ENCODE measurements at places on chromosomes 7 and 10.

- DNase-seq: no peak
These were observed 285.8 kb downstream of the CAMK1D start for GRCh38 chr10:12635127-12635541.

DNA sequence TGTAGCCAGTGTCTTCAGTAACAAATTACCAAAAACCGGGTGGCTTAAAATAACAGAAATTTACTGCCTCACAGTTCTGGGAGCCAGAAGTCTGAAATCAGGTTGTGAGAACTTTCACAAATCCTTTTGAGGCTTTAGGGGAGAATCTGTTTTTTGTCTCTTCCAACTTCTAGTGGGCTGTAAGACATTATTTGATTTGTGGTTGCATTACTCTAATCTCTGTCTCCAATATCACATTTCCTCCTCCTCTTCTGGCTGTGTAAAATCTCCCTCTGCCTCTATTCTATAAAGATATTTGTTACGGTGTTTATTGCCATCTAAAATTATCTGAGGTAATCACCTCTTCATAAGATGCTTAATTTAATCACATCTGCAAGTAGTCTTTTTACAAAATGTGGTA lies 1039.6 kb upstream of the LRRN3 start:
- no peak for DNase-seq

DNA sequence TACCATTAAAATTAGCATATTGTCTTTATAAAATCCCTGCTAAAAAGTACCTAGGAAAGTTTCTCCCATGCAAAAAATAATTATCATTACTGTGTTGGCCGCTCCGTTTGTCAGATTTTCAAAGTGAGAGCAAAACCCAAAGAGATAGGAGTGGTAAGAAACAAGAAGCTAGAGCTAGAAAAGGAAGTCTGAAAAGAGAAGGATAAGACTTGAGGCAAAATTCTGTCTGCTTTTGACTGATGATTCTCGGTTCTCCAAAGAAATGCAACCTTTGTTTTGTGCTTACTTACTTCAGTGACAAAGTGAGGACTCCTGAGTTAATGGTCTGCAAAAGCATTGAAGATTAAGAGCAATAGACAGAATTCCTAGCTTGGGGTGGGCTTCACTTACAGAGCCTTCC lies 33.3 kb upstream of the CAPZA2 start:
- DNase-seq: no peak

DNA sequence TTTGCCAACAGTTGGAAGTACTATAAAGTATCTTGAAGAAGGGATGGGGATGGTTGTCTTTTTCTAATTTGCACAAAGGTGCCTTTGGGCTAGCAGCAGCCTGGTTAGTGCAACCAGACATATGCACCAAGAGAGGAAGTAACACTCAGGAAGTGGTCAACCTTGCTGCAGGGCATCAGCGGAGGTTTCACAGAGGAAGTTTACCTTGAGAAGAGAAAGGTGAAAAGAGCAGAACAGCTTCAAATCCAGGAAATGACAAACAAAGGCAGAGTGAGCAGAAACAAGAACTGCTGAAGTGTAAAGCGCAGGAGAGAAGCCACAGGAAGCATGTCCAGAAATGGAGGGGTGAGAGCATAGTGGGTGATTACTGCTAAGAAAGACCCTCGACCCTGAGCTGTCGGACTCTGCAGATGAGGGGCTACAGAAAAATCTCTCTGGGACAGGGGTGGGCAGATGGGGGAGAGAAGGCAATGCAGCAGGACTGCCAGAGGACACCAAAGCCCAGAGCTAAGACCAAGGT lies 66.9 kb downstream of the STK17A start:
- no peak for DNase-seq

DNA sequence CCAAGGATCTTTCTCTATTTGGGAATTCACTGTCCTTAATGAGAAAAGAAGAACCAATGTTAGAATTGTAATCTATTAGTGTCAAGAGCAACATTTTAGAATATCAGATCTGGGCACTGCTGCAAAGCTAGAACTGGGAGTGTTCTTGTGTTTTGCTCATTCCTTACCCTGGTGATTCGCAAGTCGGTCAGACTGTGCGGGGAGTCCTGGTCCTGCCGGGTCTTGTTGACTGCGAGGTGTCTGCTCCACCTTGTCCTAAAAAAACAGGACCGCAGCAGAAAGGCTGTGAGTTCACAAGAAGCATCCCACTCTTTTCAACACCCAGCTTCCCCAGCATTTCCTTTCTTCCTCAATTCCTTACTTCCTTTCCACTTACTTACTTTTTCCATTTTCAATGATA lies 79.0 kb downstream of the GRB10 start:
- no peak for DNase-seq

DNA sequence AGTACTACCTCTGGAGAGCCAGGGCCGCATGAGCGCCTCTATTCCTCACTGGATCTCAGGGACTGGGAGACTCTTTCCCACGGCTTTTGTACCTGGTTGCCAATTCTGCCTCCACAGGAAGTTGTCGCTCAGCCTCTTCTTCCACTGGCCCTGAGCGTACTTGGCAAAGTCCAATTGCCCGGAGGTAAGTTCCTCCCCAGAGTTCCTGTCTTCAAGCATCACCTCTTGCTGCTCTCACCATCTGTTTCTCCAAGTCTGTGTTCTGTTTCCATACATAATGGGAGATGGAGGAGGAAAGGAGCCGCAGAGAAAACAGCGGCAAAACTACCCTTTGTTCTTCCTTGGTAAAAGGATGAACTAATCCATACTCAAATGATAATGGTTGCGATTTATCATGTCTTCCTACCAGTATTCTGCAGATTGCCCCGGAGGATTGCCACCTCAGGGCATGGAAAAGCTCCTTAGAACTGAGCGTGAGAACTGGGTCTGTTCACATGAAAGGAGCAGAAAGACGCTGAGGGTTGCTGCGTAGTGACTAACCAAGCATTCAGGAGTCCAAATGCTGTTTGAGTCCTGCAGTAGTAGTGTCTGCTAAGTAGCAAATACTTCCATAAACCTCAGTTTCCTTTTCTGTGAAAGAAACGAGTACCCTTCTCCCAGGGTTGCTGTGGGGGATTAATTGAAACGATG lies 170.2 kb upstream of the GLI3 start:
- no peak for DNase-seq

DNA sequence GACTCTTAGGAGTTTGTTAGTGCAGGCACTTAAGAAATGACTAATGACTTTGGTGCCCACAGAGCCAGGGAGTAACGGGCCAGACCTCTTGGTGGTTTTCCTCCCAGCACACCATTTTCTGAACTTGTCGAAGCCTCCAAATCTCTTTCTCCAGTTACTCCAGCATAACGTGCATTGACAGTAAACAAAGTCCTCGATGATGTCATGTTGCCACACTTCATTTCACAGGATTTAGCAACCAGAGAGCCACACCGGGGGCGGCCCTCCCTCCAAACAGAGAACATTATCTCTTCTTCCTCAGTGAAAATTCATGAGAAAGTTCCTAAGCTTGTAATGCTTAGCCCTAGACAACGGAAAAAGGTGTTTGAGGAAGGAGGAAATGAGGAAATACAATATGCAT lies 4.0 kb upstream of the SVOPL start:
- no peak for DNase-seq

- DNase-seq: no peak
These were observed 8.6 kb downstream of the UPP1 start for GRCh38 chr7:48097521-48098231.

- DNase-seq: no peak
These were observed 124.1 kb downstream of the CUL2 start for GRCh38 chr10:34966040-34966439.

DNA sequence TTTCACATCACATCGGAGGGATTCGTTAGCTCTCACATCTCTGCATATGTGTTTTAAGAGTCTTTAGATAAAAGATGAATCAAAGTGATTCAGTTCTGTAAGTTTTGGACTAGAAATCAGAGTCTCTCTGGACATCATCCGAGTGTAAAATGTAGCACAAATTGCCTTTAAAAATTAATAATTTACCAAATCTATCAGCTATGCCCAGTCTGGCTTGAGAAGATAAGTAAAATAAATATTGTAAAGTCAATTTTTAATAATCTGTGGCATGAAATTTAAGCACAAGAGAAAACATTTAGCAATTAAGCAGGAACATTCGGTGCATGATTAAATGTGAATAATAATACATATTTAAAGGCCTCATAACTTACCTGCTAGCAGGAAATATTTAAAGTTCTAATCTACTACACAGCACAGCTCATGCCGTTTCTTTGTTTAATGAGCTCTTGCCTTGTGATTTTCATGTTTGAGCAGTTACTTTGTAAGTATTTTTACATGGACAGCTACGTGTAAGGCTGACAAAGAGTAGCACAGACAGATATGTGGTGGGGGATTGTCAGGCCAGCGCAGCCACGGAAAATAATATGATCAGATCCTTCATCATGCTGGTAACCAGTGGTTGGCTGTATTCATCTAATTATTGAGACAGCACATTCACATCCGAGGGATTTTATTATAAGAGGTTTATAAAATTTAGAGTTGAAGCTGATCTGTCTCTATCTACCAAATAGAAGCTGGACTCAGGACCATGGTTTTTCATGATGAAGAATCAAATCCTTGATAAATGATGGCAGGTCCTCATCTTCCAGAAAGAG lies 317.3 kb downstream of the ADARB2 start:
- DNase-seq: no peak

DNA sequence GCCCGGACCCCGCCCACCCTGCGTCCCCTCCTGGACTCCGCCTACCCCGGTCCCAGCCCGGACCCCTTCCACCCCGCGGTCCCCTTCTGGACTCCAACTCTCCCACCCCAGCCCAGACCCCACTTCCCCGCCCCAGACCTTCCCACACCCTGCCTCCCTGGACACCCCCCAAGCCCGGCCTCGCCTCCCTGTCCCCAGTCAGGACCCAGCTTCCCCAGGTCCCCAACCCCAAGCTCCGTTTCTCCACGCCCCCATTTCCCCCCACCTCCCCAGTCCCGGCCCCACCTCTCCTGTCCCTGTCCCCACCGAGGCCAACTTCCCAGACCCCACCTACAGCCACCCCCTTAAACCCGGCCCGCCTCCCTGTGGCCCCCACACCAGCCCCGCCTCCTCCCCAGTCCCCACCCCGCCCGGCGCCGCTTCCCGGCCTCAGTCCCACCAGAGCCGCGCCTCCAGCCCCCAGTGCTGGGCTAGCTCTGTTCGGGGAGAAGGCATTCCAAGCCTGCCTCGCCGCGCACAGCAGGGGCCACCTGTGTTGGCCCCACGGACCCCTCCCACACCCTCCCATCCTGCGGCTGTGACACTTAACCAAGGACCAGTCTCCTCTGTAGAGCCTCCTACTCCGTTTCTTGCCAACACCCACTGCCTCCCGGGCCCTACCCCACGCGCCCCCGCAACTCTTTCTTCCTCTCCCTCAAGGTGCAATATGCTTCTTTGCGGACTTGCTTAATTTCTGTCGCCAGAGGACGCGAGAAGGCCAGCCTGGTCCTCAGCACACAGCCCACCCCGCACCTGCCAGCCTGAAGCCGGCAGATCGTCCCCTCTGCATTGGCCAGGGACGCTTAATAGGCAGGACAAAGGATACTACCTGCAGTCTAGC lies 736 bp upstream of the ITIH5 start:
- no peak for DNase-seq

DNA sequence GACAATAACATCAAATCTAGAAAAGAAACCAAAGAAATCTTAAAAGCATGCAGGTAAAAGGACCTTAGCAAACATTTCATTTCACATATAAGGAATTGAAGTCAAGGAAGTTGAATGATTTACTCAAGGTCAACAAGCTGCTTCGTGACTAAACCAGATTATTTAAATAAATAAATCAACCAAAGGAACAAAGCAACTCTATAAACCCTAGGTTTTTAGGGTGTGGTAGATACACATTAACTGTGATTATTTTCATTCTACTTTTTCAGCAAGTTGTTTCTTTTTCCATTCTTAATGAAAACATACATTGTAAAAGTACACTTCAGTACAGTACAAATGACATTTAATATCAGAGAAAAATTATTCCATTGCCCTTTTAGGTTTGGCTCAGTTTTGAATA lies 382.0 kb upstream of the STEAP1 start:
- no peak for DNase-seq

- no peak for DNase-seq
These were observed 1.4 kb downstream of the HTRA1 start for GRCh38 chr10:122462533-122463465.

DNA sequence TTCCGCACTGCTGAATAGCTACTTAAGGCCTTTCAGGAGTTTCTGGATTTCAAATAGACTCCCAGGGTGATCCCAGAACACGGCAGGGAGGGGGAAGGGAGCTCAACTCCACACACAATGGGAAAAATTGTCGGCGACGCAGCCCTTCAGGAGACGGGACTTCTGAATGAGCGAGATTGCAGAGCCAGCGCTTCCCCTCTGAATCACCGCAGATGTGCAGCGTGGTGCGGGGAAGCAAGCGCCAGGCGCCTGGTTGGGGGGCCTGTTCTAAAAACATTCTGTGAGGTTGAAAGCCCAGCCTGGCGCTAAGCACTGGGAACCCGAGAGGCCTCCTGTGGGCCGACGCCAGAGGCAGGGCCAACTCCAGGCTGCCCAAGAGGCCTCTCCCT lies 163.3 kb downstream of the MAD1L1 start:
- DNase-seq: no peak

DNA sequence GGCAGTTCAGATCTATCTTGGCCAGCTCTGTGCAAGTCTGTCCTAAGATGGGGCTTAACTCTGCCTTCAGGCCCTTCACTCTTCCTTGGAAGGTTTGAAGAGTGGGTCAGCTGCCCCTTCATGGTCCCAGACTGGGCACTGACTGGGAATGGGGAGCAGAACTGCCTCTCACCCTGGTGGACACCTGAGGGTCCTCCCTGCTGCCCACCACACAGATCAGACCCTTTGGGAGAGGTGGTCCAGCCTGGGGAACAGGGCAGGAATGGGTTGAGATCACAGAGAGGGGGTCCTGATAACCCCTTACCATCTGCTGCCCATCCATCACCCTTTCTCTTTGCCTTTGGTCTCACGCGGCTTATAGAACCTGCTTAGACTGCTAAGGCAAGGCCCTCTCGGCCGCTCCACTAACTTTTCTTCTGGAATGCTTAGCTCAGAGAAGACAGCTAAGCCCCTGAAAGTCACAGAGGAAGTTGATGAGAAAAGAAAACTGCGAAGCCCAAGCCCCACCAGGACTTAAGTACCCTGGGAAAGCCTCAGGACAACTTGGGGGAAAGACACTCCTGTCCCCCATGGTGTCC lies 402 bp upstream of the CDHR1 start:
- DNase-seq: no peak

- no peak for DNase-seq
These were observed 160.5 kb downstream of the ARID5B start for GRCh38 chr10:62062028-62062427.

GRCh38 chr10:80265740-80266512 lies 23.5 kb downstream of the MAT1A start:
- DNase-seq: no peak

DNA sequence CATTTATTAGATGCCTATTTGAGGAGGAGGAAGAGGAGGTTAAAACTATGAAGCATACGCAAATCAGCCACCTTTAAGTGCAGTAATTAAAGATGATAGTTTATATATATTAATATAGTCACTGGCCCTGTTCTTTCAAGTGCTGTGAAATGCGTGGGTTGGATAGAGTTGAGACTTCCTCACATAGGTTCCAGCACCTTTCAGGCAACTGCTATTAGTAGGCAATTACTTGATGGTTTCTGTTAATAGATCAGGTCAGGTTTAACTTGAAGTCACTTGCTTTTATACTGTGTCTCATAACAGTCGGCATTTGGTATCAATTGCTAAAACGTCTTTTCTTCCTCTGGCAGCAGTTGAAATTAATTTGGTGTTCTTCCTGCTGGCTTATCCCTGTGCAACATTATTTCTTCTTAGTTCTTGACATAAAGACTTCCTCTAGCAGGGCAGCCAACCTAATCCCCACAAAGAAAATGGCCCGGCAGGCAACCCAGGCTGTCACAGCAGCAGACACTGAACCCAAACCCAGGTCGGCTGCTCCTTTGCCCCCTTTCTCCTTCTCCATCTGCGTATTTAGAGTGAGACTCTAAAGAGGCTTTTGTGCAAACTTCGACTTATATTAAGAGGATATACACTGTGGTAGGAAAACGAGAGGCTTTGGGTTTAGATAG lies 35.3 kb upstream of the BET1 start:
- DNase-seq: no peak

Data from esophagus squamous epithelium (tissue), 5 donors.